ENCODE measurements at places on chromosomes 7 and 10. TPM values are rescaled to one million over a fixed set of nuclear protein-coding genes. Genes with fewer than 3 reads are reported as not detected.

- no peak overlapping the region for H3K27ac ChIP-seq
- no peak overlapping the region for H3K4me3 ChIP-seq
- H3K4me1 ChIP-seq, result no peaks in the 10 kb centered on the region
- DNase-seq, result no peak
- peaks cover 3% of the 10 kb centered on the region for H3K36me3 ChIP-seq
Observed at GRCh38 chr7:45067582-45067981, 21.2 kb downstream of the NACAD start.

DNA sequence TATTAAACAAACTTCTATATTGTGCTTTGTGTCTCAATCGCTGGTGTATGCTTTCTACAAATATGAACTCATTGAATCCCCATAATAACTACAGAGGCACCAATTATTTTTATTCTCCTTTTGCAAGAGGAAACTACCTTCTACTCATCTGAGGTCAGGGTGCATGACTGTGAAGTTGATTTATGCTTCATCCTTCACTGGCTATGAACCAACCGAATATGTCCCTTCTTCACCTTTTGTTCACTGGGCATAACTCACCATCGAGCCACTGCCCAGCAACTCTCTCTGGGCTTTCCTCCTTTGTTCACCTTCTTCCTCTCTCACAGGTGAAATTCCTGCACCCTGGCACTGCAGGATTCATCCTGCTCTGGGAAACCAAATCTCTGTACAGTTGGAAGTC lies 61.3 kb upstream of the PFKP start:
- no peak overlapping the region for H3K27ac ChIP-seq

DNA sequence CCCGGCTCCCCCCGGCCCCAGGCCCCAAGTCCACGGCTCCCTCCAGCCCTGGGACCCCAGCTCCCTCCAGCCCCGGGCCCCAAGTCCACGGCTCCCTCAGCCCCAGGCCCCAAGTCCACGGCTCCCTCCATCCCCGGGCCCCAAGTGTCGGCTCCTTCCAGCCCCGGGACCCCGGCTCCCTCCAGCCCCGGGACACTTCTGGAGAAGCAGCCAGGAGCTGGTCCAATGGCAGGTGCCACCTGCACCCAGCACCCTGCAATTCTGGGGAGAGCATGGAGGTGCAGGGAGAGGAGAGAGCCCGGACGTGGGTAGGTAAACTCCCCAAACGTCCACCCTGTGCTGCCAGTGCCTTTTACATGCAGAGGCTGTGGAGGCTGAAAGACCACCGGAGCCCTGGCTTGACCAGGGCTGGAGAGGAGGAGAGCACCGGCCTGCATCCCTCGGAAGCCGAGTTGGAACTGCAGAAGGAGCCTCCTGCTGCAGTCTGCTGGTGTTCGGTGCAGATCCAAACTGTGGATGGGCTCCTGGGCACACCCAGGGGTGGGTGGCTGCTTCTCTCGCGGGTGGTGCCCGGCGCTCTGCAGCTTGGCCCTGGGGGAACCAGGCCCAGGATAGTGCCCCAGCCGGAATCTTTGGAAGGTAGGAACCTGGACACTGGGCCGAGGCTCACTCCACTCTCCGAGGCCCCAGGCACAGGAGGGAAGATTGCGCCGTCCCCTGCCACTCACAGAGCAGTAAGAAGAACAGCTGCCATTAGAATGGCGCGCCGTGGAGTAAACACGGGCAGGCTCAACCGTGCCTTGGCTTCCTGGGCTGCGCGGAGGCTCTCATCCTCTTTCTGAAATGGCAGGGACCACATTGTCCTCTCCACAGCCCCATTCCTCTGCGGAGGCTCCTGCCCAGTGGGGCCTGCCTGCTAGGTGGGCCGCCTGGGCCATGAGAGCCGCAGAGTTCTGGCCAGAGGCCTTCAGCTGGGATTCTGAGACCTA lies 14.7 kb downstream of the SHH start:
- H3K4me1 ChIP-seq, result no peaks in the 10 kb centered on the region
- peaks cover 9% of the 10 kb centered on the region for H3K36me3 ChIP-seq
- no peak overlapping the region for H3K4me3 ChIP-seq
- no peak overlapping the region for H3K27ac ChIP-seq
- no peak for DNase-seq

The CCDC146 gene
- 14.8 TPM for total RNA-seq

- no peaks in the 10 kb centered on the region for H3K27me3 ChIP-seq
- H3K4me3 ChIP-seq, result peak overlapping the region; percentile 94
- peaks cover 7% of the 10 kb centered on the region for H3K36me3 ChIP-seq
- peaks cover 11% of the 10 kb centered on the region for H3K4me1 ChIP-seq
- H3K27ac ChIP-seq, result peak overlapping the region; percentile 94
- peak; percentile 23 for DNase-seq
Observed at GRCh38 chr10:97640868-97641811, 669 bp downstream of the PI4K2A start.

DNA sequence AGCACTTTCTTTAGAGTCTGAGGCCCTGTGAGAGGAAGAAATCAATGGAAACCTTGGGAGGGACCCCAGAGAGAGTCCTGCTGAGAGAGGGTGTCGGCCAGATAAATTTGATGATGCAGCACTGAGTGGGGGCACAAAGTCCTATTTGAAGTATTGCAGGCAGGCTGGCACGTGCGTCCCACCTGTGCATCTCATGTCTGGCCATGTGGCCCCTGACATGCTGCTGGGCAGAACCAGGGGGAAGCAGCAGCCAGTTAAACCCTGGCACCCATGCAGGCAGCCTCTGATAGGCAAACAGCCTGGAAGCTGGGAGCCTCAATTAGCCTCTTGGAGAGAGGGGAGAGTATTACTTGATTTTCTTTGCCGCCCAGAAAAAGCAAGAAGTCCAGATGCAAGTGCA lies 180.9 kb downstream of the PLXNA4 start:
- H3K4me3 ChIP-seq, result no peak overlapping the region
- DNase-seq, result no peak
- H3K27me3 ChIP-seq, result peaks cover 3% of the 10 kb centered on the region
- H3K27ac ChIP-seq, result no peak overlapping the region
- no peaks in the 10 kb centered on the region for H3K4me1 ChIP-seq

GRCh38 chr10:132237871-132238270 lies 51.1 kb downstream of the DPYSL4 start:
- DNase-seq, result no peak
- no peak overlapping the region for H3K4me3 ChIP-seq
- H3K36me3 ChIP-seq, result no peaks in the 10 kb centered on the region
- H3K27me3 ChIP-seq, result peaks cover 7% of the 10 kb centered on the region
- no peaks in the 10 kb centered on the region for H3K4me1 ChIP-seq
- peak overlapping the region; percentile 50 for H3K27ac ChIP-seq

GRCh38 chr7:114944745-114945625 lies 23.1 kb downstream of the MDFIC start:
- H3K4me3 ChIP-seq, result no peak overlapping the region
- no peak for DNase-seq
- H3K27ac ChIP-seq, result no peak overlapping the region
- H3K4me1 ChIP-seq, result peaks cover 11% of the 10 kb centered on the region

DNA sequence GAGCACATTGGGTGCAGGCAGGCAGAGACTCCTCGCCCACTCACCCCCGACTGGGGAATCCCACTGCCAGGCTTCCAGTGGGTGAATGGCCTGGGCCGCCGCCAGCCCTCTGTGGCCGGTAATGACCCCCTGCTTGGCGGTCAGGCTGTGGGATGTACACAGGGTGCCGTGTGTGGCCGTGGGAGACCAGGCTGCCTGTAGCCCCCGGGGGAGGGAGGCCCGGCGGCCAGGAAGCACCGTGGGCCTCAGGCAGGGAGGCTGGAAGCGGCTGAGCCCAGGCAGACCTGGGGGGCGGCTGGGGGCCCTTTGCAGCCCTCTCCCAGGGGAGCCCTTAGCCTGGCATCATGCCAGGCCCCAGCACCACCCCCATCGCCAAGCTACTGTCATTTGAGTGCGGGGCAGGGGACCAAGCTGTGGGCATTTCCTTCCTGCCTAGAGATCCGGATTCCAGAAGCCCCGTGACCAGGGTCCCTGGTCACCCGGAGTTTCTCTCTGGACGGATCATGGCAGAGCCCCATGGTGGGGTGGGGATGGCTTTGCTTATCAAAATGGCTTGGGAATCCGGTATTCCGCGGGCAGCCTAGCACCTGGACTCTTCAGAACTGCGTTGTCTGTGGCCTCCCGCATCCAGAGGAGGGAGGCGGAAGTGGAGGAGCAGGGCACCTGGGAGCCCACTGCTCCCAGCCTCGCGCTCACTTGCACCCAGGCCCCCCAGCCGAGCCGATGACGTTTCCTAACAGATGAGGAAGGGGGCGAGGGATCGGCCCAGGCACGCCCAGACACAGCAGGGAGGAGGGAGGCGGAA lies 1.1 kb downstream of the TTYH3 start:
- peak overlapping the region; percentile 93 for H3K4me3 ChIP-seq
- H3K36me3 ChIP-seq, result no peaks in the 10 kb centered on the region
- no peak for DNase-seq
- H3K27me3 ChIP-seq, result peaks cover 2% of the 10 kb centered on the region
- peaks cover 12% of the 10 kb centered on the region for H3K4me1 ChIP-seq
- peak overlapping the region; percentile 94 for H3K27ac ChIP-seq

Data from progenitor cell of endocrine pancreas (in vitro differentiated cells).